ENCODE measurements at places on chromosomes 6 and 20.

DNA sequence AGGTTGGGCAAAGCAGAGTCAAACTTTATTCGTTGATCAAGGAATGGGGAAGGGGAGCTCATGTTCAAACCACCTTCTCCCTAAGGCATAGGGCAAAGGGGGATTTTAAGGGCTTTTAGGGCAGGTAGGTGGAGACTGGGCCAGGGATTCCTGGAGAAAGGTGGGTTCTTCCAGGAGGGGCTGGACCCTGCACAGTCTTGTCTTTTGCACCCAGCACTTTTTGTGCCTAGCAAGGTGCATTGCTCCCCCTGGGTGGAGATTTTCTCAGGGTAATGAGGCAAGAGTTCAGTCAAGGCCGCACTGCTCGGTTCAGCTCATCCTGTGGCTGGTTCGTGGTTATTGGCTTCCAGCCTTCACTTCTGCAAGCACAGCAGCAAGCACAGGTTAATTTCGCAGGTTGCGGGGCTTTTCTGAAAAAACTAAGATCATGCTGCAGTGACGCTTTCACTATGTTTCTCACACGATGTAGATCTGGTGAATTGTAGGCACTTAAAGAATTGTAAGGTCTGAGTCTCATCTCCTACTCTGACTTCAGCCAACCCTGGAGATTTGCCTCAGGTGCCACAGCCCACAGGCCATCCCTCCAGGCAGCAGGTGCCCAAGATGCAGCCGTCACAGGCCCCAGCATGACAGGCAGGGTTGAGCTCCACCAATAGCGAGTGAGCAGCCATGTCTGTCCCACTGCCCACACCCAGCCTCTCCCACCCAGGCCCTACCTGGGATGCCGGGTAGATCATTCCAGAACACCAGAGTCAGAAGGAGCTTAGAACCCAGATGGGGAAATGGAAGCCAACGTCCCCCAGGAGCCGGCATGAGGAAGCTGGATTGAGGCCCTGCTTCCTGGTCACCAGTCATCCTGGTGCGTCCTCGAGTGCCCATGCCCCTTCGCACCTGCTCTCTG lies 37.1 kb downstream of the SUN5 start:
- no peak for DNase-seq

- DNase-seq, result no peak
Measured at GRCh38 chr6:126086560-126086959, 100.2 kb downstream of the TRMT11 start.

DNA sequence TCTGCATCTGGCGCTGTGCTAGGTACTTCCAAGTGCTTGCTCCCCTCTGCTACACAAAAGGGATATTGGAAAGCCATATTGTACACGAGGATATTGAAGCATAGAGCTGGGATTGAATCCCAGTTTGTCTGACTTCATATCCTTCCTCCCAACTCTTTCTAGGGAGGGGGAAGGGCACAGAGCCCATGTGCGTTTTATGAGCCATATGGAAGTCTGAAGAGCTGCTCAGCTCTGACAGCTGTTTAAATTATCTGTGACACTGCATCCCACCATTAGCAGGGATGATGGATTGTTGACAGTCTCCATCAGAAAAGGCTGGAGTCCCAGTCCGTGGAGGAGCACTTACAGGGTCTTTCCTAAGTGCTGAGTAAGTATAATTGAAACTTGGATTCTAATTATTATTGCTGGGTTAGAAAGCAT lies 18.4 kb downstream of the TIAM2 start:
- peak; percentile 97 for DNase-seq

- DNase-seq, result no peak
Measured at GRCh38 chr6:169960886-169961611, 209.6 kb downstream of the ERMARD start.

DNA sequence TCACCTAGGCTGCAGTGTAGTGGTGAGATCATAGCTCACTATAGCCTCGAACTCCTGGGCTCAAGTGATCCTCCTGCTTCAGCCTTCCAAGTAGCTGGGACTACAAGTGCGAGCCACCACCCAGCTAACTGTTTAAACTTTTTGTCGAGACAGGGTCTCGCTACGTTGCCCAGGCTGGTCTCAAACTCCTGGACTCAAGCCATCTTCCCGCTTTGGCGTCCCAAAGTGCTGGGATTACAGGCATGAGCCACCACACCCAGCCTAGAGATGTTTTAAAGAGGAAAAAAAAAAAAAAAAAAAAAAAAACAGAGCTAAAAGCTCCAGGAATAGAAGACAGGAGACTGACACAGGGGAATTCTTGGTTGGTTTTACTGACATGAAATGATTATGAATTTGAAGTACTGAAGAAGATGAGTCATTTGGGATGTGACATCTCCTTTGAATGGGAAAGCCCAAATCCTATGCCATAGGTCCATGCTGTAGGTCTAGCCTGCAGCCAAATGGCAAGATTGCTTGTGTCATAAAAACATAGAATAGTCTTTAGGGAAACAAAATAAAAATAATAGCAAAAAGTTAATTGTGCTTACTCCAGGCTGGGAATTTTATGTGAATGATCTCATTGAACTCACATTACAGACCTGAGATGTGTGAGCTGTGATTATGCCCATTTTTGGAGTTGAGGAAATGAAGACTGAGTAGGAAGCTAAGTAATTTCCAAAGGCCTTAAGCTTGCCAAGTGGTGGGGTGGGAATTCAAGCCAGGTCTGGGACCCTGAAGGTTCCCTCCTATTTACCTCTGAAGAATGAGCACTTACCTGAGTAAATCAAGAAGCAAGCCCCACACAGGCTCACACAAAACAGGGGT lies 24.3 kb upstream of the NHSL1 start:
- DNase-seq, result no peak

DNA sequence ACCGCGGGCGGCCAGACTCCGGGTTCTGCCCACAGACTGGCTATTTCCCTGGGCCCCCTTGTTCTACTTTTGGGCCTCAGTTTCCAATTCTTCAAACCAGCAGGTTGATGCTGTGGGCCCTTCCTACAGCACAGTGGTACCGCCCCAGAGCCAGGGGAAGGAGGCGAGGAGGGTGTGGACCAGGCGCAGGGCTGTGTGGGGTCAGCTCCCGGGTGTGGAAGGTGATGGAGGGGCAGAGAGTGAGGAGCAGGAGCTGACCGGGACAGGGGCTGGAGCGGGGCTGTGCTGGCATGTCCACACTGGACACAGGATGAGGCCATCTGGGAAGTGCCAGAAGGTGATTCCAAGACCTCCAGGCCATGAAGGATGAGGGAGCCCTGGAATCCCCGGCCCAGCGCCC lies 35.2 kb upstream of the CHRNA4 start:
- DNase-seq, result no peak

GRCh38 chr20:41395667-41396664 lies 29.3 kb upstream of the EMILIN3 start:
- DNase-seq, result peak; percentile 21

DNA sequence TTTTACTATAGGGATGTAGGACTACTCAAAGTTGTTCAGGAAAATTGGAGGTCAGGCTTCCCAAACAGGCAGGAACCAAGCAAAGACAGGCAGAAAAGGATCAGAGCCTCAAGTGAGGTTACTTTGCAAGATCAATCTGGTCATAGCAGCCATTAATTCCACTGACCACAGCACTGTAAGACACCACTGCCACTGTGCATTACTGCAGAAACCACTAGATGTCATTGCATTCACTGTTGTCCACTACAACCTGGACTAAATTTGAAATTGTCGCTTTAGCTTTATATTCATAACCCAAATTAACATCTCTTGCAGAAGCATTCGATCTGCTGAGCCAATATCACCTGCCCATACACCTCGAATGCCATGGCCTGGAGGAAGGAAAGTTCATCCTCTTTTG lies 126.9 kb upstream of the UFL1 start:
- no peak for DNase-seq

- DNase-seq, result no peak
Measured at GRCh38 chr20:59657459-59658046, 53.2 kb downstream of the PHACTR3 start.

DNA sequence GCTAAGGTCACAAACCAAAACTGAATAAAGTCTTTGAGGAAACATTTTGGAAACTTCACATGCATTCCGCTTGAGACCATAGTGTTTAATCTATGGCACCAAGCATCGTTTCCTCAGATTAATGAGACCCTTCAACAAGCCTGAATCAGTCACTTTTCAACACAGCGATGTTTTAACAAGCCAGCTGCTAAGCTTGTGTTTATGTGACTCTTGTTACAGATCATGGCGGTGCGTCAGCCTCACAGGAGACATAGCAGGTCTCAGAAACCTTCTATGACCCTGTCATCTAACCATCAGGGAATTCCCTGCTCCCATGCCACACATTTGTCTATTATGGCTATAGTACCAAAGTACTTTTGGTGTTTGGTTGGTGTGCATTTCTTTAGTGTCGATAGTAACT lies 57.2 kb downstream of the MTFR2 start:
- peak; percentile 4 for DNase-seq

GRCh38 chr6:135170238-135170637 lies 10.9 kb upstream of the MYB start:
- no peak for DNase-seq

GRCh38 chr20:57703013-57703412 lies 6.8 kb downstream of the PMEPA1 start:
- no peak for DNase-seq

DNA sequence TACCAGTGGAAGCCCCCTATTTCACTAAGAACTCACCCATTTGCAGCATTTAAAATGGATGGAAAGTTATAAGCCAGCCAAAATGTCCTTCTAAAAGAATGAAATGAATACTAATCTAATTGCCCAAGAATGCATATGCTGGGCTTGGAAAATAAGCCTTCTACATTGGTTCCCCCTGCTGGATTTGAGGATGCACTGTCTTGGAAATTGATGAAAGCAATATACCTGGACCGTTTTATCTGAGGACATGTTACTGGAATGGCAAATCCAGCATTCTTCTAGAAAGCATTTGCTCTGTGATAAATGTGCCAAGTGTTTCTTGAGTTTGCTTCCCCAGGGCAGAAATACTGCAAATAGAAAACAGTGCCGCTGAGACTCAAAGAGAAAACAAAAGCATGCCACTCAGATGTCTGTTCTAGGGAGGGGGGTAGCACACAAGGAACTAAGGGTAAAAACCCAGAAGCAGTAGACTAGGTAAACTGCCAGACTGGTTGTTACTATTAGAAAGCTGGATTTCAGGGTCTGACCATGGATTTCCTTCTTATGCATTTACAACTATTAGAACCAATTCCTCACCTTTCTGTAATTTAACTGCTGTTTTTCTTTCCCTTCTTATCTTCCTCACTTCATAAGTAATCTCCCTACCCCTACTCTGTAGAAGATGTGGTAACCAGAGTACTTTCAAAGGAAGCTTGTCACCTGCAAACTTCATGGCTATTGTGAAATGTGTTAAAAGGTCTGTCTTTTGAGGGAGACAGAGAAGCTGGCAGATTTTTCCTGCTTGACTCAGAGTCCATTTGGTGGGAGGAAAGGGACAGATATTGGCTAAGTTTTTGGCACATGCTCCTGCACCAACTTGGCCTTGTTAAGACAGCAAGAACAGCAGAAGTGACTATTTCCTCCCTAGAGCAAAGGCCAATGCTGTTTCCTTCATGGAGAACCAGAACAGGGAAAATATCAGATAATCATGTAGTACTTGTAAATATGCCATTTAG lies 642.6 kb downstream of the KIF16B start:
- DNase-seq, result peak; percentile 83

GRCh38 chr6:572596-573265 lies 84.2 kb downstream of the HUS1B start:
- DNase-seq, result no peak

DNA sequence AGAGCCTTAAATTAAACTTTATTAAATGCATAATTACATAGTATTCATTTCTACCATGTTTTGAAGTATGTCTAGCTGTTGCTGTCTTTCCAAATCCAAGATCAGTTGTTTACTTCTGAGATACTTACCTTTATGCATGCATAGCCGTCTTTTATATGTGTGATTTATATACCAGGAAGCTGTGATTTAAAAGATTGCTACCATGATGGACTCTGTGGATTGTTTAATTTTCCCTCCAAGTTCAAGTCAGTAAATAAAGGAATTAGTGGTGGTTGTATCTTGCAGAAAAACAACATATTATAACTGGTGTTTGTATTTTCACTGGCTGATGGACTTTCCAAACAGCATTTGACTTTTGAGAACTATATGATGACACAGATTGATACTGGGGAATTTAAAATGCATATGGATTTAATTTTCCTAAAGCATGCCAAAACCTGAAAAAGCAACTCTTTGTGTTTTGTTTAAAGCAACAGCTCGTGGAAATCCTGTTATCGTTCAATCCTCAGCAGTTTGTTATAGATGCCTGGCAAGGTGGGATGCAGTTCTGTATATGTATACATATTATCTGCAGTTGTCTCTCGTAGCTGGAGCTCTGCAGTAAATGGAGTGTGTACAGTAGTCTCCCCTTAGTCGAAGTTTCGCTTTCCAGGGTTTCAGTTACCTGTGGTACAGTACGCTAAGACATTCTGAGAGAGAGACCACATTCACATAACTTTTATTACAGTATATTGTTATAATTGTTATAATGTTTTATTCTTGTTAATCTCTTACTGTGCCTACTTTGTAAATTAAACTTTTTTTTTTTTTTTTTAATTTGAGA lies 77.1 kb downstream of the CBFA2T2 start:
- DNase-seq, result no peak

GRCh38 chr20:54475334-54476168 lies at the start of gene DOK5:
DOK5 (plus strand) TSS chr20:54475593; CDS start chr20:54475947, 354 bp downstream.
- DNase-seq, result no peak

- peak; percentile 88 for DNase-seq
Measured at GRCh38 chr6:110528101-110528929, 51.9 kb upstream of the SLC22A16 start.

DNA sequence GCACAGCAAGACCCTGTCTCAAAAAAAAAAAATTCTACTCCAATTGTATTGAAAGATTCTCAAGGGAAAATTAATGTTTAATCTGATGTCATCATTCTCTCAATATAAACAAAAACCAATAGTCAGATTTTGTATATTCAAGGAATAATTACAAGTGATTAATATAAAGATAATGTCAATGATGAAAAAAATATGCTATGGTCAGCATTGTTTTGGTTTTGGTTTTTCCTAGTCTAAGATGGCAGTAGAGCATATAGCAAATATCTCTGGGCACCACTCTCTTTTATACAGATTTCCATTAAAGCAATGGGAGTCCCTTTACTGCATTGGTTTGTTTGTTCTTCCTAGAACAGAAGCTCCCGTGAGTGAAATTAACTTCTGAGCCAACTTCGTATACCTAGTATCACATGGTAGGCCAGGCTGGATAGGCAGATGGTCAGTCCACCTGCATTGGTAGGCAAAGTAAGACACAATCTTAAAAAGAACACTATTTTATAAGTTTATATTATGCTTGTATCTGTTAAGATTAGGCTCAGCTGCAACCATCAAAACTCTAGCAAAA lies 523.8 kb upstream of the JARID2 start:
- peak; percentile 30 for DNase-seq

DNA sequence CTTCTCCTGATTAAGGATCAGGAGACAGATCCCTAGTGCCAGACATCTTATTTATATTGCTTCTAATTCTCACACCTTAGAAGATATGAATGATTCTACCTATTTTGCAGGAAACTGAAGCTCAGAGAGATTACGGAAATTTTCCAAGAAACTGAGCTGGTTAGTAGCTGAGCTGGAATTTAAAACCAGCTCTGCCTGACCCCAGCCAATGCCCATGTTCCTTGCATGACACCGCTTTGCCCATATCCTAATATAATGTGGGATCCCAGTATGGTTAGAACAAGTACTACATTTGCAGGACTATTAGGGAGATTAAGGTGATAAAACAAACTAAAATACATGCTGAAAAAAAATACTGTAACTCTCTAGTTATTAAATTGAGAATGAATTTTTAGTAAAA lies 1.9 kb downstream of the TMEM30A start:
- DNase-seq, result no peak

Measured in NCI-H2171 treated with DMSO at 0.1 percent for 48 hours (cell line).